ENCODE measurements at places on chromosomes 6 and 20. TPM values are rescaled to one million over a fixed set of nuclear protein-coding genes. Genes with fewer than 3 reads are reported as not detected.

Gene TCF21
- total RNA-seq: 4.7 TPM

Gene LY6G6C
- not detected for total RNA-seq

Gene HAO1
- not detected for total RNA-seq

Gene CD24
- 1,378 TPM for total RNA-seq

Gene PNISR
- 18.1 TPM for total RNA-seq

Gene CRISP3
- total RNA-seq: not detected

Gene CAGE1
- total RNA-seq: not detected

Gene PROCR
- 92.4 TPM for total RNA-seq

Gene CFAP206
- 2.2 TPM for total RNA-seq

Gene TAP1
- total RNA-seq: 32.8 TPM

Gene HACE1
- 12.0 TPM for total RNA-seq

Gene HLA-F
- total RNA-seq: not detected

Gene KCNQ5
- total RNA-seq: 2.9 TPM

Gene TP53TG5
- not detected for total RNA-seq

Gene PPT2
- 23.1 TPM for total RNA-seq

Gene ECT2L
- total RNA-seq: not detected

Gene LY6G6D
- not detected for total RNA-seq

Gene ATG5
- total RNA-seq: 18.9 TPM

Gene SCAF8
- 20.2 TPM for total RNA-seq

Gene RHAG
- total RNA-seq: not detected

Gene NDRG3
- total RNA-seq: 20.3 TPM

Gene UST
- total RNA-seq: 3.3 TPM

Gene LPA
- not detected for total RNA-seq

Gene OTOR
- not detected for total RNA-seq

Gene ISM1
- 0.33 TPM for total RNA-seq

Gene SSR1
- total RNA-seq: 28.9 TPM

Gene MUC21
- total RNA-seq: not detected

Gene B3GAT2
- total RNA-seq: not detected

Measured in mesangial cell (primary cell).